Transverse colon (tissue), 4 donors: ENCODE measurements at places on chromosomes 4 and X. TPM values are rescaled to one million over a fixed set of nuclear protein-coding genes. Genes with fewer than 3 reads are reported as not detected.

- DNase-seq, result no peak
Measured at GRCh38 chrX:132631579-132632232, 142.9 kb upstream of the MBNL3 start.

- peak; percentile 60 for DNase-seq
Measured at GRCh38 chr4:40199999-40200874, 3.4 kb downstream of the RHOH start.

DNA sequence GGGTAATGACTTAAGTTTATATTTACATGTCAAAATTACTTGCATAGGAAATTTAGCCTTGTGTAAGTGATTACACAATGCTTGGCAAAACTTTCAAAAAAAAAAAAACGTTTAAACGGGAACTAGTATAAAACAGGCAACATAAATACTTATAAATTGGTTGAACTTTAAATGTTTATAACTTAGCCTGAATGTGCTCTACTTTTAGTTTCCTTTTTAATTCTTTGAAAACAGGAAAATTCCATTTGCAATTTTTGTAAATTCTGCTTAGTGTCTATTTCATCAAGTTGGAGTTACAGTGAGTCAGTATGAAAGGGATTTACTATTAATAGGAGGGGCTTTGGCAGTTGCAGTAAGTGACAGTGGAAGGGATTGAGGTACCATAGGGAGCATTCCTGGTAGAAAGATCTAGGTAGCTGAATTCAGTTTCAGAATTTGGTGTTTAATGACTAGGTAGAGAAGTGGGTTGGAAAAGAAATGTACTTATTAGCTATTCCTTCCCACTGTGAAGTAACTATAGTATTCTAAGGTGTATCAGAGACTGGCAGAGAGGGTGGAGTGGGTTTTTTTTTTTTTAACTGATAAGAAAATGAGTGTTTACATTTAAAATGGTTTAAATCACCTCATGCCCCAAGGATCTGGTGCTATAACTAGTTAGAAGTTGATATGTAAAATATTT lies 2.8 kb downstream of the STAG2 start:
- no peak for DNase-seq

DNA sequence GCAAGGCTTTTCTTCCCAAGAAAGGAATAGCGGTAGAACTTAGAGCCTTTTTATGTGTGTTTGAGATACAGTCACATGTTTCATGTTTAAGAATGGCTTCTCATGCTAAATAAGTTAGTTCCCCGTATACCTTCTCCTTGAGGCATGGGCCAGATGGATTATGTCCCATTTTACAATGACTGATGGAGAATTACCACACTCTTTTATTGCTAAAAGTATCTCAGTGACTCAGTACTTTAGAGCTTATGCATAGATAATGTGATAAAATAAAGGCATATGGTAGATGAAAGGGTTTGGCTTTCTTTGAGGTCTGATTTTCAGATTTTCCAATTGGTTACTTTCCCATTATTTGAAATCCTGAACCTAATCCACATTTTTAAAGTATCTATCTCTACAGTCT lies 121.8 kb upstream of the BMPR1B start:
- no peak for DNase-seq

The ZDHHC15 gene
- total RNA-seq, result not detected

- DNase-seq, result no peak
Measured at GRCh38 chr4:94567811-94568210, 116.1 kb downstream of the PDLIM5 start.
